ENCODE measurements at places on chromosomes 3 and 15. TPM values are rescaled to one million over a fixed set of nuclear protein-coding genes. Genes with fewer than 3 reads are reported as not detected.

The CHCHD6 gene
- 35.2 TPM for polyA plus RNA-seq

The UROC1 gene
- not detected for polyA plus RNA-seq

The DZIP1L gene
- polyA plus RNA-seq = 2.9 TPM

The ELL3 gene
- 2.7 TPM for polyA plus RNA-seq

The CCDC13 gene
- polyA plus RNA-seq = 7.0 TPM

The RTP3 gene
- 0.30 TPM for polyA plus RNA-seq

The SSUH2 gene
- polyA plus RNA-seq = 0.88 TPM

GRCh38 chr3:100044369-100044768 lies 69.9 kb downstream of the FILIP1L start:
- H3K27me3 ChIP-seq = no peaks in the 10 kb centered on the region
- peaks cover 8% of the 10 kb centered on the region for H3K4me1 ChIP-seq
- no peak overlapping the region for H3K27ac ChIP-seq
- H3K36me3 ChIP-seq = no peaks in the 10 kb centered on the region

- no peak overlapping the region for H3K27ac ChIP-seq
- H3K4me3 ChIP-seq = no peak overlapping the region
- peaks cover 23% of the 10 kb centered on the region for H3K36me3 ChIP-seq
These were observed 16.4 kb downstream of the SPG11 start for GRCh38 chr15:44647036-44647435.

- no peaks in the 10 kb centered on the region for H3K36me3 ChIP-seq
- no peaks in the 10 kb centered on the region for H3K27me3 ChIP-seq
- no peak overlapping the region for H3K4me3 ChIP-seq
- no peak for DNase-seq
These were observed 59.0 kb downstream of the FAM174B start for GRCh38 chr15:92596623-92597022.

DNA sequence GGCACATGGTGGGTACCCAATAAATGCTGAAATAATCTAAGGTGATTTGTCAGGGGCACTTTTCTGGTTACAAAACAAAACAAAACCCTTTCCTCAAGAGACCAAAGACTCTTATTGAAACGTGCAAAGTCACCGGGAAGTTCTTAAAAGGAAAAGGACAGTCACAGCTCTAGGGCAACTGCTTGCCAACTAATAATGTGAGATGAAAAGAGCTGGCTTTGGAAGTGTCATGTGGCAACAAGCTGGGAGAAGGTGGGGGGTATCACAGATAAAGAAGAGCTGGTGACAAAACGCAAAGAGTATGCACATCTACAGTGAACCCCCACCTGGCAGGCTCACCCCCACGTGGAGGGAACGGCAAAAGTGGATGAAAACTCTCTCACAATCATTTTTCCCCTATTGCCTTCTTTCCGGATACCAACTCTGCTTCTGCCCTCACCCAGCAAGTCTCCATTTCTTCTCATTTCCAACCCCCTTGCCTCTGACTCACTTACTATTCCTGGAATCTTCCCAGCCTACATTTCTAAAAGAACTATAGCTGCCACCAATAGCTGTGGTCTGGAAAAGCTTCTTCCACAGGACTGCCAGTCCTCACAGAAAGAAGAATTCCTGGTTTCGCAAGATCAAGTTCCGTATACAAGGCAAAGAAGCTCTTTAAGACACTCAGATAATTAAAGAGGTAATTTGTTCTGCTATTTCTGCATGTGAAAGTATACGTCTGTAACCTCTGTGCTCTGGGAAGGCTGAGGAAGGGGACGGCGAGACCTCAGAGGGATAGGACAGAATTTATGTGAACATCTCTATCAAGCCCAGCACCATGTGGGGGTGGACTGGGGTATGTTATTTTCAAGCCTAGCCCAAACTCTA lies 21.8 kb upstream of the ANPEP start:
- H3K36me3 ChIP-seq = peaks cover 39% of the 10 kb centered on the region
- no peak overlapping the region for H3K4me3 ChIP-seq
- no peaks in the 10 kb centered on the region for H3K4me1 ChIP-seq

GRCh38 chr3:156723182-156723619 lies 48.8 kb downstream of the TIPARP start:
- H3K27ac ChIP-seq = no peak overlapping the region
- no peak overlapping the region for H3K4me3 ChIP-seq
- H3K4me1 ChIP-seq = no peaks in the 10 kb centered on the region

- no peak overlapping the region for H3K27ac ChIP-seq
- no peaks in the 10 kb centered on the region for H3K36me3 ChIP-seq
- no peaks in the 10 kb centered on the region for H3K27me3 ChIP-seq
- DNase-seq = no peak
- no peak overlapping the region for H3K4me3 ChIP-seq
- no peaks in the 10 kb centered on the region for H3K4me1 ChIP-seq
These were observed 60.7 kb downstream of the IMPG2 start for GRCh38 chr3:101259485-101260341.

DNA sequence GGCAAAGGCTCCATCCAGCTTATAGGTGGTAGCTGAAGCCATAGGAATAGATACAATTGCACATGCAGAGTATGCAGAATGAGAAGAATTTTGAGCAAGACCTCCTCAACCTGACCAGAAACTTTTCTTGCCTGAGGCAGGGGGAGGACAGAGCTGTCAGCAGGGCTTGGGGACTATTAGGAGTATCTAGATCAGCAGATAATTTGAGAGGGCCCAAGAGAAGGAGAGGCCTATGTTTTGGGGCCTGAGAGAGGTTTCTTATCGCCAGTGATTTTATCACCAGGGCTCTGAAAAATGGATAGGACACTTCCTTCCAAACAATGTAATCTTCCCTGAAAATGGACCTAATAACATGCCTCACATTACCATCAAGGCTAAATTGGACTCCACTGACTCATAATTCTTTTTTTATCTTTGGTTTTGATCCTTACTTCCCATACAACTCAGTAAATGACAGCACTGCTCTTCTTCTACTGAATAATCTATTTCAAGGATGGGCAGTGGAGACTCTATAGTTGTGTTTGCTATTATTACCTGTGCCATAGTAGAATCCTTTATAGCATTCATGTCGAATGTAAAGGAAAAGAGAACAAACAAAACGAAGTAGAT lies 15.8 kb upstream of the RAMAC start:
- no peak overlapping the region for H3K4me3 ChIP-seq
- H3K4me1 ChIP-seq = no peaks in the 10 kb centered on the region
- H3K27ac ChIP-seq = no peak overlapping the region
- no peak for DNase-seq

GRCh38 chr3:193795062-193795690 lies 202.2 kb downstream of the OPA1 start:
- no peaks in the 10 kb centered on the region for H3K27me3 ChIP-seq
- no peak overlapping the region for H3K27ac ChIP-seq
- no peaks in the 10 kb centered on the region for H3K36me3 ChIP-seq
- H3K4me3 ChIP-seq = no peak overlapping the region
- no peaks in the 10 kb centered on the region for H3K4me1 ChIP-seq
- no peak for DNase-seq

GRCh38 chr15:101489599-101490407 lies at the start of gene PCSK6:
Gene PCSK6, minus strand, starts transcription at chr15:101489707. Its CDS starts 37 bp downstream, at chr15:101489670.
- DNase-seq = no peak
- peaks cover 8% of the 10 kb centered on the region for H3K27me3 ChIP-seq
- H3K36me3 ChIP-seq = no peaks in the 10 kb centered on the region
- no peaks in the 10 kb centered on the region for H3K4me1 ChIP-seq

- no peaks in the 10 kb centered on the region for H3K4me1 ChIP-seq
- no peak overlapping the region for H3K4me3 ChIP-seq
- no peak for DNase-seq
- no peaks in the 10 kb centered on the region for H3K36me3 ChIP-seq
- no peaks in the 10 kb centered on the region for H3K27me3 ChIP-seq
These were observed 64.3 kb downstream of the MEGF11 start for GRCh38 chr15:66189291-66189690.

DNA sequence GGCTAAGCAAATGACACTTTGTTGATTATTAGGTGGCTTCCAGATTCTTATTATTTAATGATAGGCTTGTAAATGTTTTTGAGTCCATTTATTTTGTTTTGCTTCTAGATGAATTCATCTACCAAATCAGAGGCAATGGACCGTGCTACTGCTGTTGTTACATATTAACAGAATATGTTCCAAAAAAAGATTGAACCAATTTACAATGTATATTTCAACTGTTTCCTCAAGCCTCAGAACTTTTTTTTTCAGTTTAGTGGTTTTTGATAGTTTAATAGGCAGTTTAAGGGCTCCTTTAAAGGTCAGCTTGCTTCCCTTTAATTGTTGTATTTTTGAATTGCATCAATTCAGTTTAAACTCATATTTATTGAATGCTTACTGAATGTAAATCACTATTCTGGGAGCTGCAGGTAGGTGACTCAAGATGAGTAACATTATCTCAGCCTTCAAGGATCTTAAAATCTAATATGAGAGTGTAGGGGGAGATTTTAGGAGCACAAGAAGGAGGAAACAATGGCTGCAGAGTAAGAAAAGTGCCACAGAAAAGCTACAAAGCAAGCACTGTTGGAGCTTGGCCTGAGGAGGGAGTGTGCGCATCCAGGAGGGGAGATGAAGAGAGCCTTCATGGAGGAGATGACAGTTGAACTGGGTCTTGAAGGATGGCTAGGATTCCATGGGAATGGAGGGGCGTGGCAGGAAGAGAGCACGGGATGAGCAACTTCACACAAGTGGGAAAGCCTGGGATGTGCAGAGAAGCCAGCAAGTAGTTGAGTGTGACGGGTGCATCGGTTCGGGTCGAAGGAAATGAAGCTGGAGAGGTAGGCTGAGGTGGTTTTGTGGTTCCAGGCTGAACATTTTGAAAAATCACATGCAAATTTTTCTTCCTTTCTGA lies 14.7 kb downstream of the MAP2K1 start:
- DNase-seq = no peak
- H3K36me3 ChIP-seq = no peaks in the 10 kb centered on the region
- no peak overlapping the region for H3K27ac ChIP-seq
- peaks cover 11% of the 10 kb centered on the region for H3K4me1 ChIP-seq
- H3K27me3 ChIP-seq = no peaks in the 10 kb centered on the region

GRCh38 chr15:66006986-66007385 lies 137.7 kb downstream of the RAB11A start:
- no peaks in the 10 kb centered on the region for H3K27me3 ChIP-seq
- DNase-seq = no peak
- no peaks in the 10 kb centered on the region for H3K4me1 ChIP-seq
- no peak overlapping the region for H3K27ac ChIP-seq
- H3K4me3 ChIP-seq = no peak overlapping the region
- H3K36me3 ChIP-seq = no peaks in the 10 kb centered on the region

DNA sequence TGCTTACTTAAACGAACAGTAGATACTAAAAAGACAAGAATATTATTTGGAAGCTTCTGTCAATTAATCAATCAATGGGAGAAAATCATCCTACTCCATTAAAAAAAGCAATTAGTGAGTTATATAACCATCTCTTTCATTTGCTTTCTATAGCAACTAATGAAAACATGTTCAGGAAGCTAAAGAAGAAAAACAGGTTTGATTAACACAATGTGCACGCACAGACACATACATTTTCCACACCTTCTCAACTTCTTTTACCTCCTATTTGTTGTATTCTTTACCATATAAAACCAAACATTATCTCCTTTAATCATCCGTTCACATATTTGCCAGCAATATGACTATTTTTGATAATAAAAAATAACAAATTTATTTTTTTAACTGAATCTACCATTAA lies 111.3 kb downstream of the GBE1 start:
- no peak for DNase-seq
- no peaks in the 10 kb centered on the region for H3K4me1 ChIP-seq
- H3K27ac ChIP-seq = no peak overlapping the region
- no peak overlapping the region for H3K4me3 ChIP-seq

- no peak overlapping the region for H3K4me3 ChIP-seq
- no peaks in the 10 kb centered on the region for H3K4me1 ChIP-seq
- H3K27me3 ChIP-seq = no peaks in the 10 kb centered on the region
- H3K36me3 ChIP-seq = no peaks in the 10 kb centered on the region
- H3K27ac ChIP-seq = no peak overlapping the region
These were observed 54.9 kb downstream of the CCNL1 start for GRCh38 chr3:157104928-157105652.

- H3K36me3 ChIP-seq = no peaks in the 10 kb centered on the region
- H3K27me3 ChIP-seq = no peaks in the 10 kb centered on the region
- no peak for DNase-seq
- H3K4me1 ChIP-seq = no peaks in the 10 kb centered on the region
- H3K4me3 ChIP-seq = no peak overlapping the region
These were observed 115.2 kb downstream of the CADM2 start for GRCh38 chr3:85074003-85074402.

DNA sequence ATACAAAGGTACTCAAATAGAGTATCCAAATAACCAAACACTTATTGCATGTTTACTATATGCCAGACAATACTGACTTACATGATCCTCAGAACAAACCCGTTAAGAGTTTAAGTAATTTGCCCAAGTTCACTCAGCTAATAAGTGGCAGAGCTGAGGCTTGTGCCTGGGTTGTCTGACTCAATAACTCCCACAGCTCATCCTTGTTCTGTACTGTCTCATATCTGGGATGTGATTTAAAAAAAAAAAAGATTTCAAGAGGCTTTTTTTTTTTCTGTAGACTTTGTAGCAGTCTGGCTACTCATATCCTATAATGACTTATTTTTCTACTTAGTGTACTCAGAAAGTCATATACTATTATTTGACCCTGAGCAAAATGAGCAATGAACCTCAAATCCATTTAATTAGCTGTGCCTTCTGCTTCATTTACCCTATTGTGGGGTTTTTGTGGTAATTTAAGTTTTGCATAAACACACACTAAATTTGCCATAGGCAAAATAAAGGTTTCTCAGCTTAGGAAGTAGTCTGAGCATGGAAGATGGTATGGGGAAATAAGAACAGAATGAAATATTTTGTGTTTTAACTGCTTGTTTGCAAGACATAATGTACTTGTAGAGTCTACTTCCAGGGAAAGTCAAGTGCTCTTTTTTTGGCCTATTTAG lies 3.1 kb downstream of the NSUN3 start:
- DNase-seq = no peak
- H3K36me3 ChIP-seq = no peaks in the 10 kb centered on the region
- H3K4me3 ChIP-seq = no peak overlapping the region
- no peaks in the 10 kb centered on the region for H3K27me3 ChIP-seq

DNA sequence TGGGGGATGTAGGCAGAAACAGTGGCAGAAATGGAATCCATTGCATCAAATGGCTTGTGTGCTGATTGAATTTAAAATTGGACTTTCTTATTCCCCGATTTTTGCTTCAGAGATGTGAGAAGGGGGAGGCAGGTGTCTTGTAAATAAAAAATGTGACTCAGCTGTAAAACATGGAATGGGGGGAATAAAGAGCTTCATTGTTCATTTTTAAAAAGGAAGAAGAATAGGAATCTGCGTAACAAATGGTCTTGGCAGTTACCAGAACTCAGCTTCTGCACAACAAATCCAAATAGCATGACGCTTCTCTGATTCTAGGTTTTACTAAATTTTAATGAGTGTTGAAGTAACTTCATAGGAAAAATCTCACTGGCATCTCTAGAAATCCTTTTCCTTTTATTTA lies 323.9 kb upstream of the GBE1 start:
- no peak overlapping the region for H3K4me3 ChIP-seq
- H3K4me1 ChIP-seq = no peaks in the 10 kb centered on the region
- no peaks in the 10 kb centered on the region for H3K27me3 ChIP-seq
- no peaks in the 10 kb centered on the region for H3K36me3 ChIP-seq
- DNase-seq = no peak
- no peak overlapping the region for H3K27ac ChIP-seq

All from kidney (tissue), 22 donors.